ENCODE measurements at places on chromosomes 4 and X.

- DNase-seq, result no peak
These were observed 92.8 kb downstream of the AMMECR1 start for GRCh38 chrX:110224926-110225617.

GRCh38 chr4:5462254-5462835, 246.0 kb downstream of the EVC2 start:
- no peak for DNase-seq

GRCh38 chr4:2958446-2958845, 4.8 kb downstream of the NOP14 start:
- DNase-seq, result no peak

DNA sequence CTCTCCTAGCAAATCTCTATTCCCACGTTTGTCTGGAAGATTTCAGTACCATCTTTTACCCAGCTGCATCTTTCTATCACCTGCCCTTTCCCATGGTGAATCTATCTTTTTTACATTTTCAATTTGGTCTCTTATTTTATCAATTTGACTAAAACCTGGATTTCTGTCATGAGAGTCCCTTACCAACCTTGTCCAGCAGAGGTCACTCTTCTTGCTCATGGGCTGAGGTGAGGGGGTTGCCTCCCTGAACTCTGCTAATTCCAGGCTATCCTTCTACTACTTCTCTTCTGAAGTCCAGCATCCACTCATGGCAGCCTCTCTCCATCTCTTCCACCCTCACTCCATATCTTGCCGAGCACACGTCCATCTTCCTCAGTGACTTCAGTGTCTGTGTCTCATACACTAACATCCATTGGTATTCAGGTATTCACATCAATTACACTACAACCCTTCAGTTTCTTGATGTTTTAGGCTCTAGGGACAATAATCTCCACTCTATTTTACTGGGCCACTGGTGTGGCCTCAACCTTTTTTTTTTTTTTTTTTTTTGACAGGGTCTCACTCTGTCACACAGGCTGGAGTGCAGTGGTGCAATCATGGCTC, 17.8 kb upstream of the ZNF827 start:
- DNase-seq, result no peak

DNA sequence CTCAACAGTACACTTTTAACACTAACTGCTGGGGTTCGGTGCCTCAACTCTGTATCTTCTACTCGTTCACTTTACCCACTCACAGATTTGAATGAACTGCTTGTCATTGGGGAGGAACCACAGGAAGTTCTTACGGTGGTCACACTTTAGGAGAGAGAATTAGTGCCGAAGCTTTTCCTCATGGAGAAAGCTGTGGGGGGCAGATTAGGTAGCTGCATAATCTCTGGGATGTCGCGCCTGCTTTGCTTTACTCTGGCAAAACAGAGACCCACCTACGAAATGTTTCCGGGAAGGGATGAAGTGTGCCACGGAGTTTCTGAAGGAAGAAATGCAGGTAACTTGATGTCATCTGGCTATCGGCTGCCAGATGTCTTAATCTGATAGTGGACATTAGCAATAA, 949.7 kb upstream of the TENM3 start:
- DNase-seq, result no peak

DNA sequence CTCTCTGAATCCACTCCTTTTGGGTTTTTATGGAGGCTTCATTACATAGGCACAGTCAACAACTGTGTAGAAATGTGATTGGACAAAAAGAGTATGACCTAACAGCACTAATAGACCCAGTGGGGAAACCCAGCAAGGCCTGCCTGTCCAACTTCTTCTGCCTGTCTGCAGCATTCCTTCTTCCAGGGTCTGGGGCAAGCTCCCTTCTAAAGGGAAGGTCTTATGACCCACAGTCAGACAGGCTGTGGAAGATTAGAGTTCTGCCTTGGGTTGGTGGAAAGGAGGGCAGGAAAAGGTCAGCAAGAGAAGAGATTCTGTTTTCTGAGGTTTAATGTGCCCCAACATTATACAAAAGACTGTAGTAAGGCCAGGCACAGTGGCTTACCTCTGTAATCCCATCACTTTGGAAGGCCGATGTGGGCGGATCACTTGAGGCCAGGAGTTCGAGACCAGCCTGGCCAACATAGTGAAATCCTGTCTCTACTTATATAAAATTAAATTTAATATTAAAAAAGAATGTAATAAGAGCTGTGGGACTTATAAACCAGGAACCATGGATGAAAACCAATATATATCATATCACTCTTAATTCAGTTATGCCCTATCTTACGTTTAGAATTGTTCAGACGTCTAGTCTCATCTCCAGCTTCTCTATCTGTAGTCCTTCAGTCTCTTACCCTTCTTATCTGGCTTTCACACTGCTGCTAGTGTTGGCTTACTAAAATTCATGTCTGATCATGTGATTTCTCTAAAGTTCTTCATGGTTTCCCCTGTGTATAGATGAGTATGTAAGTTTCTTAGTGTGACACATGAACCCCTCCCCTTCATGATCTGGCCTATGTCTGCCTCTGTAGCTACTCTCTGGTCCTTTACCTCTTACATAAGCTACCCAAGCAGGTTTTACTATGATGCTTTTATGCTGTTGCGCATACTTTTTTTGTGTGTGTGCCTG, 6.2 kb downstream of the CLCN3 start:
- DNase-seq, result no peak

DNA sequence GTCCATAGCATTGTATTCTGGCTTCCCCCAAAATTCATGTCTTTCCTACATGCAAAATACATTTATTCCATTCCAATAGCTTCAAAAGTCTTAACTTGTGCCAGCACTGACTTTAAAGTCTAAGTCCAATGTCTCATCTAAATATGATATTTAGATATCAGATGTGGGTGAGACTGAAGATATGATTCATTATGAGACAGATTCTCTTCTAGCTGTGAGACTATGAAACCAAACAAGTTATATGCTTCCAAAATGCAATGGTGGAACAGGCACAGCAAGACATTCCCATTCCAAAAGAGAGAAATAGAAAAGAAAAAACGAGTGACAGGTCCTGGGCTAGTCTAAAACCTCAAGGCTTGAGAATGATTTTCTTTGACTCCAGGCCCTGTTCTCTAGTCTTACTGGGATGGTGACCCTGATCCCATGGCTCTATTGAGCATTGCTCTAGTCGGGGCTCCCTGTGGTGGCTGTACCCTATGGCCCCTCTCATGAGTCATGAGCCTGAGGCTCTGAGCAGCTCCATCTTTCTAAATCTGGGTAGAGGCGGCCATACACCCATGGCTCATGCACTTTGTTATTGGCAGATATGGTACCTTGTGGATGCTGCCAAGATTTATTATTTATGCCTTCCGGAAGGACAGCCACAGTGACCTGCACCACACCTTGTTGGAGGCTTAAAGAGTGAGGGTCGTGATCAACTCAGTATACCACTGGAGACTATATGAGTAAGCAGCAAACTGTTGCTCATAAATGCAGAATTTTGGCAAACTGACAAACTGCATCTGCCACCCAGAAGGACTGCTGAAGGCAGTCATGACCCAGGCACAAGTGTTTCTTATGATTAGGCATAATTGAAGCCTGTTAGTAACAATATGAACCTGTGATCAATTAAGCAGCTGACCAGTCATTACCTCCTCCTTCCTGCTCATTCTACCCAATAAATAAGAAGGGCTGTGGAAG, 38.5 kb upstream of the BOD1L1 start:
- no peak for DNase-seq

GRCh38 chr4:41611124-41611838, 73.3 kb downstream of the LIMCH1 start:
- DNase-seq, result no peak

GRCh38 chrX:37378830-37379229, 29.7 kb downstream of the PRRG1 start:
- no peak for DNase-seq

- DNase-seq, result no peak
These were observed 567.6 kb upstream of the SLIT2 start for GRCh38 chr4:19684084-19684483.

DNA sequence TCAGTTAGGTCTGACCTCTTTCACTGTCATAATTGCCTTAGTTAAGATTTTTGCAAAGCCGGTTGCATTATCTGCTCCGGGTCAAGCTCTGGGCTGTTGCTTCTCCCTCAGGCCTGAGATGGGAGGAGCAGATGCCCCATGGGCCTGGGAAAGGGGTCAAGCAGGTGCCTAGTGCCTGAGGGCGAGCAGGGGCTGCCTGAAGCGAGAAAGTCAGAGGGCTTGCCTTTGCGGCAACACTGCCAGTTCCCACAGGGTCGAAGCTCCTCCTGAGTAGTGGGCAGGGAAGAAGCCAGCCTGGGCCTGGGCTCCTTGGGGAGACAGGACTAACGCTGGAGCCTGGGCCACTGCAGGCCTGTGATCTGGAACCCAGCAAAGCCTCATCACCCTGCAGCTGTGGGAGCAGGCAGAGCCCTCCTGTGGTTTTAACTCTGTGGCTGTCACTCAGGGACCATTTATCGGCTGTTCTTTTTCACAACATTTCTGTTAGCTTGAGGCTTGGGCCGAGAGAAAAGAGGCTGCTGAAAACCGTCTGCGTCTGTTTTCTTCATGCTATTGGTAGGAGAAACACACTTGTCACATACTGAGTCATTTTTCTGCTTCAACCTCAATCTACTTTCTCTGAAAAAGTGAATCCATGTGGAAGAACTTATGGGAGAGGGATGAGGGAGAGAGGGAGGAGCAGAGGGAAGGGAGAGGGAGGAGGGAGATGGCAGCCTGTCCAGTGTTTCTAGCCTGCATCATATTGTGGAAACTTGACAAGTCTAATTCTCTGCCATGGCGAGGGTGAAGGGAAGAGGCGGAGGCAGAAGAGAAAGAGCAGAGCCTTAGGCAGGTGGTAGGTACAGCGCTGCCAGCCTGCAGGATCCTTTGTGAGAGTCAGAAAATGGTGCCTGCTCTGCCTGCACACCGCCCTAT, 68.4 kb downstream of the RHOH start:
- DNase-seq, result no peak

- no peak for DNase-seq
These were observed 1286.3 kb downstream of the TECRL start for GRCh38 chr4:63122955-63123354.

DNA sequence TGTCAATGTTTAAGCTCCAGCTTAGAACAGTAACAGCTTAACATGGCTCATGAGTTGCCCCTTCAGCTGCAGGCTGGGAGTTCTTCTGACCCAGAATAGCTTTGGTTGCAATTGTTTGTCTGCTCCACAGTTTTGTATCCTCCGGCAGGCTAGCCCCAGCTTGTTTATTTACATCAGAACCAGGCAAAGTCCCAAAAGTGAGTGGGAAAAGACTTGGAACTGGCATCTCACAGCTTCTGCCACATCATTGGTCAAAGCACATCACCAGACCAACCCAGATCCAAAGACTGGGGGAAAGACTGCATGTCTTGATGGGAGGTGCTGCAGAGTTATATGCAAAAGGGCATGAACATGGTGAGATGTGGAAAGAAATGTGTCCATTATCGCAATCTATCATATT, 231.2 kb upstream of the CPEB2 start:
- no peak for DNase-seq

GRCh38 chr4:22500128-22500611, 15.7 kb downstream of the ADGRA3 start:
- DNase-seq, result peak; percentile 22

- DNase-seq, result no peak
These were observed 2371.5 kb upstream of the TENM3 start for GRCh38 chr4:179871726-179872125.

- no peak for DNase-seq
These were observed 15.3 kb downstream of the NPY1R start for GRCh38 chr4:163317110-163317509.

- no peak for DNase-seq
These were observed 253.3 kb downstream of the EVC2 start for GRCh38 chr4:5455003-5455585.

DNA sequence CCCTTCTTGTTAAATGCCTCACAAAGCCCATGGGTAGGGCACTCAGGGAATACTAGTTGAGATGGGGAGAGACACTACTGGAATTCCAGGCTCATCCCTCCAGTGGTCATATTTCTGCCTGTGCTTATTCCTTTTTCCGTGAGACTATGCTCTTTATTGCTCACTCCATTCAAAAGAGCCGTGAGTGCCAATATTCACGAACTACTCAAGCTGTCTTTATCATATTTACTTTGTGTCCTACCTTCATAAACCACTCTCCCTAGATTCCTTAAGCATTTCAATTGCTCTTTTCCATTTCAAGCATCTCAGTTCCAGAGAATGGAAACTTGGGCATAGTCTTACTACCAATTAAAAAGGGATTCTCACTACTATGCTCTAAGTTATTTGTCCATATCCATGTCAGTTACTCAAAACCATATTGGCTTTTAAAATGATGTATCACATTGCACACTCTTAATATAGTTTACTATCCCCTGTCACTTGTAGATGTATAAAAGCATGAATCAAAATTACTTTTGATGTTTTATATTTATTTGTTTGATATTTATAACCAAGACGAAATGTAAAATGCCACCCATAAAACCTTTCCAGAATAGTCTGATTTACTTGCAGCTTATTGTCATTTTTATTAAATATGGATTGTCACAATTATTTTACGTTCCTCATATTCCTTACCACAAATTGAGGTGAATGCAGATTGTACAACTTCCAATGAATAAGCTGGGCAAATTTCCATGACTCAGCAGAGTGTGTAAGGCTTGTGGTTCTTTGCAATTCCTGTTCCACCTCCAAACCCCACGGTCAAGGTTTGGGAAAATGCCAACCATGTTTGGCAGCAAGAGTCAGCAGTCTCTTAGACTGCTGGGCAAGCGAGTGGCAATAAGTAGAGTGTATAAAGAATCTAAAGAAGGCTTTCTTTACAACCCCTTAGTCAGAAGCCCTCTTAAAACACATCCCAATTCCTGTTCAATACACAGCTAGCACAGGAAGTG, 24.4 kb downstream of the ENOX2 start:
- no peak for DNase-seq

DNA sequence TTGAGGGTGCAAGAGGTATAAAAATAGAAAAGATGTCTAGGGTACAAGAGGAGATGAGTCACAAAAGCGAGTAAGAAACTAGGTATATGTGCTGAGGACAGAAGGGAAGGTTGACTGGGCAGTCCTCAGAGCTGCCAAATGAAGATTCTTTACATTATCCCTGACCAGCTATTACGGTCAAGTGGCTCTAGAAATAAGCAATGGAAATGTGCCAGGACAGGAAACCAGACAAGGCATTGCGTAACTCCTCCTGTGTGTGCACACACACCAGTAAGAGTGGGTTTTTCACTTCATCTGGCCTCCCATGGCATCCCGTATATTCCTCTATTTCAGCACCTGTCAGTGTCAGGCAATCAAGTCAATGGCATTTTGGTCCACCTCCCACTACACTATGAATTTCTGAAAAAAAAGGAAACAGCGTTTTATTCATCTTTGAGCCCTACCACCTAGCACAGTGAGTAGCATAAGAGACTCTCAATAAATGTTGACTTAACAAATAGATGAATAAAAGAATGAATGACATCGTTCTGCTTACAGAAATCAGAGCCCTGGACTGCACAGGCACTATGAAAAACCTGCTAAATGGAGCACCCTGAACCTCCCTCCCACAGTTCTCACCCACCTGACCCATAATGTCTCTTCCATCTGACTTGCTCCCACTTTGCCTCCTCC, 62.6 kb upstream of the KLF3 start:
- DNase-seq, result no peak

GRCh38 chr4:100738196-100739165, 220.7 kb upstream of the EMCN start:
- DNase-seq, result no peak
